CD4-positive, alpha-beta T cell treated with Interleukin-12 subunit alpha and Interleukin-12 subunit beta, for 1 hour (primary cell): ENCODE measurements at places on chromosomes 16 and 17.

- no peak for DNase-seq
These were observed 101.3 kb upstream of the C17orf78 start for GRCh38 chr17:37274461-37274860.

- DNase-seq = no peak
These were observed 267.3 kb downstream of the XYLT1 start for GRCh38 chr16:17203424-17203823.

DNA sequence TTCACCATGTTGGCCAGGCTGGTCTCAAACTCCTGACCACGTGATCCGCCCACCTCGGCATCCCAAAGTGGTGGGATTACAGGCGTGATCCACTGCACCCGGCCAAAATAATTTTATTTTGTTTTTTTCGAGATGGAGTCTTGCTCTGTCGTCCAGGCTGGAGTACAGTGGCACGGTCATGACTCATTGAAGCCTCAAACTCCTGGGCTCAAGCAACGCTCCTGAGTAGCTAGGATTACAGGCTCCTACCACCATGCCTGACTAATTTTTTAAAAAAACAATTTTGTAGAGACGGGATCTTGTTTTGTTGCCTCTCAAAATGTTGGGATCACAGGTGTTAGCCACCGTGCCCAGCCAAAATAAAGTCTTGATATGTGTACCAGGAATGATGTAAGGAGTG is 2.4 kb upstream of the TTLL6 start:
- no peak for DNase-seq

DNA sequence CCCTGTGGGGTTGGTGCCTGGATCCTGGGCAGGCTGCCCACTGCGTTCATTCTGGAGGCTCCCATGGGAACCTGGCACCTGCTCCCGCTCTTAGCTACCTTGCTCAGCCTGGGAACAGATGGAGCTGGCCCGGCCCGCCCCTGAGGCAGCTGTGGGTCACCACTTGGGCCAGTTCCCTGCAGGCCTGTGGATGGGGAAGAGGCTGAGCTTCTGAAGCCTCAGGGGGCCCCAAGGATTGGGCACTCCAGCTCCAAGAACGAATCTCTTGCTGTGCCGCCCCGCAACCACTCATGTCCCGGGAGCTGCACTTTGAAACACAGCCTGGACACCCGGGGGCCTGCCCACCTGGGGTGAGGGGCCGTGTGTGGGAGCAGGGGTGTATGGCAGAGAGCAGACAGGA is 37.7 kb downstream of the BAHCC1 start:
- DNase-seq = no peak

DNA sequence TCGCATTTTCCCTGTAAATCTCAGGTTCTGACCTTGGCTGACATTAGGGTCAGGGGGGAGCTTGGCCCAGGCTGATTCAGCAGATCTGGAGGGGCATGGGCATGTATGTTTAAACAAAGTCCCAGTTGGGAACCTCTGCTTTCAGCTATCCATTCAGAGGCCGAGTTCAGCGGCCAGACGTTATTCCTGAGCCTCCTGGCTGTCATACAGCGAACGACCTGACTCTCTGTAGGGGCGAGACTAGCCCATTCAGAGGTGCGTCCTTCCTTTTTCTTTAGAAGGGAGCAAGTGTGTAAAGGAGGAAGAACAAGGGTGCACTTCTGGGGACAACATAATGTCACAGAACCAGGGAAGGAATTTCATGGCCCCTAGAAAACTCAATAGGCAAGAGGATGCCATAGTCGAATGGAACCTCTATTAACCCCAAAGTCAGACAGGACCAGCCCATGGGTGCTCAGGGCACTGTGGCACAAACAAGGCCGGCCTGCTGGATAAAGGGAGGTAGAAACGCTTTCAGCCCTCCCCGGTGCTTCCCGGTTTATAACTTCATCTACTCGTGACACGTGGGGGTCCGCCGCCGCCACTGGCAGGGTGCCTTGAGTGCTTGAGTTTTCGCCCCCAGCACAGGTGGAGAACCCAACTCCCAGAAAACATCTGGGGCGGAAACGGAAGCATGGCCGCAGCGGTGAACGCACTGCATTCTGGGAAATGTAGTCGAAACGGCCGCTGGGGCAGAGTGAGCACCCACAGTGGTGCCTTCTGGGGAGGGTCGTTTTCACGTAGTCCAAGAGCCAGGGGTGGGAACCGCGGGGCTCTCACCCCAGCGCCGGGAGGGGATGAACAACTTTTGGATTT is 33.2 kb upstream of the PLCG2 start:
- peak; percentile 81 for DNase-seq
